Motor neuron (in vitro differentiated cells): ENCODE measurements at places on chromosomes 7 and 10. TPM values are rescaled to one million over a fixed set of nuclear protein-coding genes. Genes with fewer than 3 reads are reported as not detected.

GRCh38 chr7:102834466-102834865 is 78.3 kb upstream of the LRRC17 start:
- ATAC-seq, result no peak

DNA sequence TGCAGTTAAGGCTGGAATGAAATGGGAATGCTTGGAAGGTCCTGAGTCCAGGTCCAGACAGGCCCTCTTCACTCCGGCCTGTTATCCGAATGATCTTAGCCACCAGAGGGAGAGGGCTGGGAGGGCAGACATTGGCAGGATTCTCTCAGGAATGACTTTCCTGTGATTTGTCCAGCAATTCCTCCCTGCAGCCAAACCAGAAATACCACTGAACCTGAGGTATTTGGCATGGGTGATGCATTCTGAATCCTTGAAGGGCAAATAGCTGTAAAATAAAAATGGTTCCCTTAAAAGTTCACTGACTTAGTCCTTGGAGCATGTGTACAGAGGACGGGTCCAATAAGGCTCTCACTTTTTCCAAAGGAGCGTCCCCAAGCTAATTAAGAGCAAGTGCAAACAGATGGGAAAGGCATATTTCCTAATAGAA is 77.5 kb upstream of the HABP2 start:
- ATAC-seq, result no peak

GRCh38 chr10:13917791-13918190 is 331.0 kb downstream of the PRPF18 start:
- no peak for ATAC-seq

- ATAC-seq, result no peak
Measured at GRCh38 chr7:73995330-73995729, 32.6 kb upstream of the ELN start.

DNA sequence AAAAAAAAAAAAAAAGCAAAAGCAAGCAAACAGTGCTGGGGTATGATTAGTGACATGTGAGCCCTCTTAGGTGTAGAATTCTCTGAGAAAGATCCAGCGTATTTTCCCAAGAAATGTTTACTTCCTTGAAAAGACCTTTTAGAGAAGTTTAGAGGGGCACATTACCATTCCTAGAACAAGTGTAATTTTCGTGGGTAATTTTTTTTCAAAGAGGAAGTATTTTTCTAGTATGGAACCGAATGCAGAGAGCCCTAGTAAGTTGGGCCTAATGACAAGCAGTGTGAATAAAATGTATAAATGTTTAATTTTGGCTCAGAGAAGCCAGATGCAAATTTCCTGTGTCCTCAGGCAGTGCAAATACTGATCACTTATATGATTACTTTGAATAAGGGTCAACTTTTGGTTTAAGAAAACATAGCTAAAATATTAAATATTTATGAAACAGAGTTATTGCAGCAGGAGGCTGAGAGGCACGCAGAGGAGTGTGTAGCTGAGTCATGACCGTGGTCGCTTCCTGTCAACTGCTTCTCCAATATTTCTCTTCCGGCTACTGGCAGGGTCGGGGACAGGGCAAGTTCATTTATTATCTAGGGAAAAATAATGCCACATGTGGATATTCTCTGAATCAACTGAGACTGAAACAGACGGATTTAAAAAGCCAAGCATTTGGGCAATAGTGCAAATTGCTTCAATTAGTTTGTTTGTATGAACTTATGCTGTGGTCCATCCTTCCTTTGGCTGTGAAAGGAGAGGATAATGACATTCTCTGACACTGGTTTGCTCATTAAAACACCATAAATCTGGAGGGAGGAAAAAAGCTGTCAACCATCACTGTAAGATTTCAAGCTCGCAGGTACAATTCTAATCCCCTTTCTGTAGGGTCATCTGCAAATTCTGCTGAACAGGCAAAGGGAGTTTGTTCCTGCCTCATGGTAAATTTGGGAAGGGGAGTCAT is 495.2 kb downstream of the GLRX3 start:
- no peak for ATAC-seq

DNA sequence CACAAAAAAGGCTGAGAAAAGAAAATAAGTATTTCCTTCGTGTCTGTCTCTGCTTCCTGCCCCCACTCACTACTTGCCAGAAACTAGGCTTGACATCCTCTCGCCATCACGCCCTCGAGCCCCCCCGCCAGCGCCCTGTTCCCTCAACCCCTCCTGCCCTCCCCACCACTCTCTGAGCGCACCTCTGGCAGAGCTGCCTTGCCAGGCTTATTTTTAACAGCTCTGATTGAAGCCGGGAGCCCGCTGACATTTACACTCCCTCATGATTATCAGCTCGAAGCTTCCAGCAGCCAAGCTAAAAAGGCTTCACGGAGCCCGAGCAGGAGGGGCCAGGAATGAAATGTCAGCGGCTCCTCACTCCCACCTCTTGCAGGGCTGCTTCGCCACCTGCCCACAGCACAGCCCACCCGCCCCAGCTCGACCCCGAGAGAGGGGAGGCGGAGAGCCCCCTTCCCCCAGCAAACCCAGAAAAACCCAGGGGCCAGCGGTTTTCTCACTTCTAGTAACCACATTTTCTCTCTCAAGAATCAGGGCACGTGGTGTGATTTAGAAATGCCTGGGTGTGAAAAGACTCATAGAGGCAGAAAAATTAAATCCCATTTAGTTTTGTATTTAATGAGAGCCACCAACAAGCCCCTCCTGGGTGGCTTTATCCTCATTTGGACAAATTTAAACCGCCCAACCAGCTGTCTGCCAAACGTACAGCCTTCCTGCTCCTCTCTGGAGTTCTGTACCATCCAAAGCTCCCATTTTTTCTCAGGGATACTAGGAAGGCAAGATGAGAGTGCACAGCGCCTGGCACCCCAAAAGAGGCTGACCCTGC is 89.3 kb downstream of the SLIT1 start:
- ATAC-seq, result peak; percentile 81

DNA sequence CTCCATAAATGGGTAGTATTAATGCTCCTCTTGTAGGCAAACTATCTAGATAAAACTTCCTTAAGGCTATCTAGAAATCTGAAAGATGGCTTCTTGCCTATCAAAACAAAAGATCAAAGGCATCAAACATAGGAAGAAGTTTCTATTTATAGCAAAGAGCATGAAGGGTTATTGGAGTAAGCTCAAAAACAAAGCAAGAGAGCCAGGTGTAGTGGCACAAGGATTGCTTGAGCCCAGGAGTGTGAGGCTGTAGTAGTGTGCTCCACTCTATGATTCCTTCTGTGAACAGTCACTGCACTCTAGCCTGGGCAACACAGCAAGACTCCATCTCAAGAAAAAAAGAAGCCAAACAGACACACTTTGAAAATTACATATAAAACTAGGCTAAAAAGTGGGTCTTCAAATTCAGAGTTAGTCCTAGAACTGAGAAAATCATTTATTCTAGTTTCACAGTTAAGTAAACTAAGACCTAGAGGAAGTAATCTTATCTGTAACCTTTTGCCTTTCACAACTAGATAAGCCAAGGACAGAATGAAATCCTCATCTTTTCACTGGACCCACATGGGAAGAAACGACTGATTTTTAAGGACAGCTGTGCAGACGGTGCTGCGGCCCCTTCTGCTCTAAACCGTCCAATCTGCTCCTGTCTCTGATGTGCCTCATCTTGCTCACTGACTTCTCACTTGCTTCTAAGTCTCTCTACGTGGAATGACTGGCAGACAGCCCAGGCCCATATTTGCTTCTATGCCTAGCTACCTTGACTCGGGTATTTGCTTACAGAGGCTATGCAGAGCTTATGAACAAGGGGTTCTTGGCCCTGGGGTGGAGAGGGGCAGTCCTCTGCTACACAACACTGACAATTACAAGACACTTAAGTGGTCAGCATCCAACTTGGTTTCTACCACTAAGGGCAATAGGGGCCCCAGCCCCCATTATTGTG is 50.0 kb downstream of the ESYT2 start:
- no peak for ATAC-seq

DNA sequence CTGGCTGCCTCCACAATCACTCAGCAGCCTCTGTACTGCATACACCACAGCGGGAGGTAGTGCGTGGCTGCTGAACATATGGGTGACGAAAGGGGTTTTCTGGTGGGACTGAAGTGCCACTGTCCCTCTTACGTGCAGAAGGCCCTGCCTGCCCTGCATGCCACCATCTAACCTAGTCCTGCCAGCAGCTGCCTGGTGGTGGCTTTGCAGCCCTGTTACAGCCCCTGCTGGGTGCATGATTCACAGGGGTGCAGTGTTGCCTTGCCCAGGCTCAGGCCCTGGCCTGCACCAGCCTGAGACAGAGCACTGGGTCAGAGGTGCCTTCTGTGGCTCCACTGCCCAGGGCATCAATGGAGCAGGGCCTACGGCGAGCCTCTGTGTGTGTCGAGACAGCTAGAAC is 50.1 kb downstream of the SYPL1 start:
- no peak for ATAC-seq

GRCh38 chr10:129466703-129467358 is at the start of gene MGMT:
TSS of gene MGMT (plus strand) at chr10:129467241.
- peak; percentile 92 for ATAC-seq

DNA sequence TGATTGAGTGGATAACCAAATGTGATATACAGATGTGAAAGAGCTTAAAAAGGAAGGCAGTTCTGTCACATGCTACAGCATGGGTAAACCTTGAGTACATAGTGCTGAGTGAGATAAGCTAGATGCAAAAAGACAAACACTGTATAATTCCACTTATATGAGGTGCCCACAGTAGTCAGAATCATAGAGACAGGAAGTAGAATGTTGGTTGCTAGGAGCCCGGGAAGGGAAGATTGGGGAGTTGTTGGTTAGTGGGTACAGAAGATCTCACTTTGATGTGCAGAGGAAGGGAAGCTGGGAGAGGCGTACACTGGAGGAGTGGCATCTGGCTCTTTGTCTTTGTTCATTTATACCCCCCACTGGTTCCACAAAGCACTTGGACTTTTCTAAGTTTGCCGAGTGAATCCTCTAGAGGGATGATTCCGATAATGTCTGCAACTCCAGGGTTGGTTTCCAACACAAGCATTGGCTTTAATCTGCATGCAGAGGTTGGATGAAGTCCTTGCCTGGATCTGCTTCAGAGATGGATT is 39.5 kb downstream of the TSPAN14 start:
- ATAC-seq, result no peak

DNA sequence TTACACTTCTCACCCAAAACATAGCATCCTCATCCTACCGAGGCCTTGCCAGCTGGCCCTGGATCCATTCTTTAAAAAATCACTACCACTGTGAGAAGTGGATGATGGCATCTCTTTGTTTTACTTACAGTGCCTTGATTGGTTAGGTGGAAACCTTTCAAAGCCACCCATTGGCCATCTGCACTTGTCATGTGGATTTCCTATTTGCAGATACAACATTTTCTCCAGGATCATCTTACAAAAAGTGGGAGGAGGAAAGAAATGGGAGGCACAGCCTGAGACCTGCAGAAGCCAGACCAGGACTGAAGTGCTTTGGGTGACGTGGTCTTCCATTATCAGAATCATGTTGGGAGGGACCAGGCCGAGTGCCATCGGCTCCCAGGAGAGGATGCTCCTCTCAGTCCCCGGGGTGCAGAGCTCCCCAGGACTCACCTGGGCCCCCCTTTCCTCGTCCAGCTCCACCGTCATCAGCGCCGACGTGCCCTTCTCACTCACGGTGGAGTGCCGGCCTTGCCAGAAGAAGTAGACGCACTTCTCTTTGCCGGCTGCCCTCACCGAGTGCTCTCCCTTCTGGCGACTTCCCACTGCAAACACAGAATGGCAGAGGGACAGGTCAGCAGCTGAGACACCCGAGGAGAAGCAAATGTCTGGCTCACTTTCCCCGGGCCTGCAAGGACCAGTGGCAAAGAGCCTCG is 161.2 kb downstream of the SVIL start:
- peak; percentile 15 for ATAC-seq

- ATAC-seq, result no peak
Measured at GRCh38 chr7:37431413-37431812, 17.3 kb downstream of the ELMO1 start.

DNA sequence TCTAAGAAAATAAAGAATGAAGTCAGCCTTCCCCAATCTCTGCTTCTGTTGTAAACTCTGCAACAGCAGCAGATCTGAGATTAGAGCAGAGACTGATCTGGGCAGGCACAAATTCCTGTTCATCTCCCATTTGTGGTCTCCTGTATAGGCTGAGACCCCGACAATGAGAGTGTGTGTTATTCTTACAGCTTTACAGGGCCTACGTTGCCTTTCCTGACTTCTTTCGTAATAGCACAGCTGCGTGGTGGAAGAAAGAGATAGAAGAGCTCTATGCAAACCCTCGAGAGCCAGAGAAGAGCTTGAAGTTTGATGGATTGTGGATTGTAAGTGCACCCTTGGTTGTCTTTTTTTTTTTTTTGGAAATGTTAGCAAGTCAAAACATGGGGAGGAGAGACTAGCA is 72.1 kb downstream of the PRSS58 start:
- ATAC-seq, result no peak

GRCh38 chr10:67884842-67885670 is 600 bp downstream of the SIRT1 start:
- ATAC-seq, result peak; percentile 66

DNA sequence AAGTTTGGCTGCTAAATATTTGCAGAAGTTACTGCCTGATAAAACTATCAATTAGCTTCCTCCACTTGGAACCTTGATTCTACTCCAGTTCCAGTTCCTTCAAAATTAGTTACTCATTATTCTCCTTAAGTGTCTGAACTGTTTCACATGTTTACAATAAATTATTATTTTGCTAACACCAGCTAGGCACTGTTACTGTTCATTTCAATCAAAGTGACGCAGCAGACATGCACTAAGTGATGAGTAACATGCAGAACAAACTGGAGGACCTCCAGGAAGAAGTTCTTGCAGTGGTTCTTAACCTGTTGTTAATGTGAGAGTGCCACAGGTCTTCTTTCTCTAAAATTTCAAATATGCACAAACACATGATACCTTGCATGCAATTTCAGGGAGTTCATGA is 491.8 kb upstream of the SEMA3A start:
- no peak for ATAC-seq

- no peak for ATAC-seq
Measured at GRCh38 chr10:12617191-12618175, 268.1 kb downstream of the CAMK1D start.

- ATAC-seq, result no peak
Measured at GRCh38 chr7:47937065-47937687, 11.1 kb downstream of the PKD1L1 start.

GRCh38 chr7:84134169-84134568 is 60.4 kb downstream of the SEMA3A start:
- ATAC-seq, result no peak

- ATAC-seq, result no peak
Measured at GRCh38 chr7:114574384-114574783, 159.8 kb downstream of the FOXP2 start.

DNA sequence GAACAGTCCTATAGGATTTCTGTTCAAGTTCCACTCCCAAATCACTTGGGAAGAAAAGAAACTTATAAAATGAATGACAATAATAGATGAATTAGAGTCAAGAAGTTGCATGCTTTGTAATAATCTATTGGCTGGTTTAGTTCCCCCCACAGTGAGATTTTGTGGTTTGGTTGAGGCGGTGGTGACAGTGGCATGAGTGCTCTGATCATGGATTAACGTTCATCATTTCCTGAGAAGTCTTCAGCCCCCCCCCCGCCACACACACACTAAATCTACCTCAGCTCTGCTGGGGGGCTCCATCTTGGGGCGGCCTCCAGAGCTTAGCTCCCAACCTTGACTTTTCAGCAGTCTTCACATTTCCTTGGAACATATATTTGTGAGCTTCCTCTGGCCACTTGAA is 121.7 kb downstream of the ABCA13 start:
- no peak for ATAC-seq

C7orf33 gene
- not detected in 2 replicates for total RNA-seq

SYT15 gene
- total RNA-seq, result 0.88 and 1.3 TPM in 2 replicates

GPRIN2 gene
- total RNA-seq, result 0.30 and 0.42 TPM in 2 replicates

STK31 gene
- total RNA-seq, result 0.87 and 1.1 TPM in 2 replicates

KIF11 gene
- total RNA-seq, result 23.0 and 23.9 TPM in 2 replicates

GRID2IP gene
- 0.29 and 0.38 TPM in 2 replicates for total RNA-seq

KCNIP2 gene
- 4.3 and 7.0 TPM in 2 replicates for total RNA-seq

SLC12A9 gene
- 8.6 and 9.8 TPM in 2 replicates for total RNA-seq

CACNB2 gene
- total RNA-seq, result 3.7 and 4.1 TPM in 2 replicates

C7orf25 gene
- total RNA-seq, result 4.2 and 5.4 TPM in 2 replicates
